ENCODE measurements at places on chromosomes 7 and 10.

- DNase-seq, result no peak
Observed at GRCh38 chr10:8874972-8875371, 820.5 kb downstream of the GATA3 start.

- no peak for DNase-seq
Observed at GRCh38 chr7:150863946-150864345, 11.6 kb downstream of the AOC1 start.

- no peak for DNase-seq
Observed at GRCh38 chr10:45410807-45411606, 37.0 kb downstream of the ALOX5 start.

- peak; percentile 40 for DNase-seq
Observed at GRCh38 chr10:114492351-114493037, 88.2 kb upstream of the AFAP1L2 start.

DNA sequence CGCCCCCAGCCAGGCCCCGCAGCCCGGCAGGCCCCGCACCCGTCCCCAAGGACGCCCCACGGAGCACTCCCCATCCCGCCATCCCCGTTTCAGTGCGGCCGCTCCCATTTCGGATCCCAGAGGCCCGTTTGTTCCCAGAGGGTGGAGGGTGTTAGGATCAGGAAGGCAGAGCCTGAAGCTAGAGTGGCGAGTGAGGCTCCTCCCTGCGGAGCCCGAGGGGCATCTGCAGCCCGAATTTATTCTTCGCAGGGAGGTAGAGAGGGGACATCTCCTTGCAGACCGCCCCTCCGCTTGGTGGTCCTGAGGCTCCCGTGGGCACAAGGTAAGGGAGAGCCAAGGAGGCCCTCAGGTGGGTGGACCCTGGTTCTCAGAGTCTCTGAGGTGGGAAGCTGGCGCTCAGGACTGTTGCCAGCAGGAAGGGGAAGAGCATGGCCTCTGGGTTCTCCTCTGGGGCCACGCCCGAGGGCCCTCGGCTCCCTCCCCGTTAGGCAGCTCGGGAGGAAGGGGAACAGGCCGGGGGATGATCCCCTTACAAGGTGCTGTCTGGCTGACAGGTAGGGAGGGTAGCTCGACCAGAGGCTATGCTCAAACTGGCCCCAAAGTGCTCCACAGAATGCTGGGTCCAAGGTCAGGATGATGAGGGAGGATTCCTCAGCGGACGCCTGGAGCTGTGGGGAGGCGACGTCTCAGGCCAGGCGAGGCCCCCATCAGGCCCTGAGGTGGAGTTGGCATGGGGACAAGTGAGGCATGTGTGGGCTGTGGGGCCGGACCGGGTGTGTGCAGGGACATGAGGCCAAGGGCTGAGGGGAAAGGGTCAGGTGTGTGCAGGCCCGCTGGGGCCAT is 17.4 kb downstream of the POLL start:
- no peak for DNase-seq

- DNase-seq, result no peak
Observed at GRCh38 chr7:93819699-93820098, 70.9 kb downstream of the TFPI2 start.

GRCh38 chr10:71462062-71462935 is 65.6 kb downstream of the CDH23 start:
- no peak for DNase-seq

DNA sequence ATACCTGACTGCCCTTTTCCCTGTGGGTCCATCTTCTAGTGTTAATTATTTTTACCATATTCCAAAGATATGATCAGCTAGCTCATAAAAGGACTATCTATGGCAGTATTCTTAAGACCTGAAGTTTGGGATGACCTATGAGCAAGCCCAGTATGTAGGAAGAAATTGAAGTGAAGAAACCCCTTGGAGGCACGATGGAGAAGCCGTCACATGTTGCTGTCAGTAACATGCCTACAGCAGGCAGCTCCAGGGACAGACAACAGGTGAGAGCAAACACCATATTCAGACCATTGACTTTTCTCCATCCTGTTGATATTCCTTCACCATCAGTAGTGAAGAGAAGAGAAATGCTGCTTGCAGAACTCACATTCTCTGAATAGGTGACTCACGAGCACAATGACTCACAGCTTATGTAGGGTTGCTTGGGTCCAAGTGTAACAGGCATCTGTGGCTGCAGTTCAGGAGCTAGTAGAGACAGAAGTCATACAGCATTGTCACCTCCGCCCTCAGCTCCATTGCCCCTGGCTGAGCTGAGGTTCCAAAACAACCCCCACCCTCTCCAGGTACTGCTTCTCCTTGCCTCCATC is 8.4 kb upstream of the LYZL2 start:
- DNase-seq, result peak; percentile 17

- no peak for DNase-seq
Observed at GRCh38 chr7:2225336-2225735, 7.4 kb downstream of the MAD1L1 start.

DNA sequence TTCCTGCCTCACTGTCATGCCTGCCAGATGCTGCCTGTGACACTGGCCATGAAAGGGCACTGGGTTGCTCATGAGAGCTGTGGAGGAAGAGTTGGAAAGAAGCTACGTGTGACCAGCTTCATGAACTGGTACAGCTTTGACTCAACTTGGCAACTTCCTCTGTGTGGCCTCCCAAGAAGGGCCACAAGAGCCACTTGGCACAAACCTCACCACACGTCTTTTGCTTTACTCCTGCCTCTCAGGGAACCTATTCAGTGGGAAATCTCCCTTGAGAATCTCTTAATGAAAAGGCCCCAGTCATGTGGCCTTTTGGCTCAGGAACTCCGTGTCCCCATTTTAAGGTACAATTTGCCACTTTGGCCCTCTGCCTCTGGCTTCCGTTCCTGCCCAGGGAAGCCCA is 54.5 kb downstream of the FRMD4A start:
- no peak for DNase-seq

- no peak for DNase-seq
Observed at GRCh38 chr10:74418285-74418872, 267.4 kb downstream of the ADK start.

GRCh38 chr10:117983961-117984360 is 62.8 kb downstream of the RAB11FIP2 start:
- DNase-seq, result no peak

DNA sequence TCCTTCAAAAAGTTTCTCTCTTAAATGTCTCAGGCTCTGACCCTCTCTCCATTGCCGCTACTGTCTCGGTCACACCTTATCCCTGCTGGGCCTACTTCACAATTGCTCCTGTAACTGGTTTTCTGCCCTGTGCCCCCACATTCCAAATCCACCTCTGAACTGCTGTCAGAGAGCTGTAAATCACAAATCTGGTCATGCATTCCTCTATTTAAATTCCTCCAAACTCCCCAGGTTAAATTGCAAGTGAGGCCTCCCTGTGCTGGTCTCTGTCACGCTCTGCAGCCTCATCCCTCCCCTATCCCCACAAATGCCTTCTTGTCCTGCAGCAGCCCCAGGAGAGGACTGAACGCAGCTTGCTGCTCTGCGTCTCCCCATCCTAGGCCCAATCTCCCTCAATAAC is 40.4 kb upstream of the CDCA7L start:
- DNase-seq, result no peak

- DNase-seq, result no peak
Observed at GRCh38 chr7:3243680-3244079, 57.4 kb upstream of the SDK1 start.

DNA sequence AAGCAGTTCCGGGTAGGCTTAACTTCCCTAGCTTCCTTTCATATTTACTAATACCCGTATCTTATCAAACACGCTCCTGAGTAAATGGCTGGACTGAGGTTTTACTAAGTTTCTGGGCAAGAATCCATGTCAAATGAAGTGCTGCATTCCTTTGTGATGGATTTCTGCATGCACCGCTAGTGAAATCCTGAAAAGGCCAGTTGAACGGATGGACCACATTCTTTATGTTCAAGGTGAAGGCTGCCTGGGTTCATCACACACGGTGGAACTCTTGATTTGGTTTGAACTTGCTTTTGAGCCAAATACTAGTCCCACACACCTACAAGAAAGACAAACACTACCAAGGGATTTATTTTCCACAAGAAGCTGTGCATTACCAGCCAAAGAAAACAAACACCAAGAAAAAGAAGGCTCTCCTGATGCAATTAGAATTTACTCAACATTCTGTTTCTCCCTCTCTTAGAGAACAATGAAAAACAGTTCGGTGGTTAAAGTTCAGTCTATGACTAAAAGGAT is 255.0 kb upstream of the SEMA3C start:
- DNase-seq, result no peak

DNA sequence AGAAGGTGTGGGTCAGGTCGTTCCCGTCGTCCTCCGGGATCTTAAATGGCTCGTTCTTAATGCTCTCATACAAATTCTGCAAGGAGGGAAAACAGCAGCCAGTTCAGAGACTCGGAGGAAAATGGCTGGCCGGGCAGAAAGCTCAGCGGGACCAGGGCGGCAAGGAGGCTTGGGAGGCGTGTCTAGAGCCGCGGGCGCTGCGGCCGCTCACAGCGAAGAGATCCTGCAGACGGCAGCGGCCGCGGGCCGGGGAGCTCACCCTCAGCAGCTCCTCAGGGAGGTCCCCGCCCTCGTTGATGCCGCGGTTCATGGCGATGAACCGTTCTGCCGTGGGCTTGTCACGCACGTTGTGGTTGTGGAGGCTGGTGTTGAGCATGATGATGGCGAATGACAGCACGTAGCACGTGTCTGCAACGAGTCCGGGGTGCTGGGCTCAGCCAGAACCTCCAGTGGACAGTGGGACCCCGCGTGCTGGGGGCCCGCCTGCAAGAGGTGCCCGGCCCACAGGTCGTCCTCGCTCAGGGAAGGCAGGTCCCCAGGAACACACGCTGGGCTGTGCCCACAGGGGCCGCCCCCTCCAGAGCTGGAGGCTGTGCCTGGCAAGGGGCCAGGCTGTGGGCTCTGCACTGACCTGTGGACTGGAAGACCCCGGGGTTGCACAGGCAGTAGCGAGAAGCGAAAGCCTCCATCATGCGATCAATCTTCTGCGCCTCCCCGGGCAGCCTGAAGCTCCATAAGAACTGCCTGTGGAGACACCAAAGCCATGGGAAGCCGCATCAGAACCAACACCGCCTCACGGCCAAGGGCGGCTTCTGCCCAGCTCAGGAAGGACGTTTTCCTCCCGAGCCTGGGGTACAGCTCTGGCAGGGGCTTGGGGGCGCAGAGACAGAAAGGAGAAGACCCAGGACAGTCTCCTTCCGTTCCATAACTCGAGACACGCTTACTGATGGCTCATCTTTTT is 101.6 kb downstream of the CYTH3 start:
- no peak for DNase-seq

GRCh38 chr7:130272381-130273080 is 5.9 kb downstream of the CPA2 start:
- DNase-seq, result no peak

- DNase-seq, result no peak
Observed at GRCh38 chr7:87475359-87476178, at the start of gene ABCB4. ABCB4 (minus strand) TSS chr7:87475680; CDS start chr7:87475465, 215 bp downstream.

GRCh38 chr10:91684841-91685240 is 52.0 kb upstream of the PPP1R3C start:
- no peak for DNase-seq

DNA sequence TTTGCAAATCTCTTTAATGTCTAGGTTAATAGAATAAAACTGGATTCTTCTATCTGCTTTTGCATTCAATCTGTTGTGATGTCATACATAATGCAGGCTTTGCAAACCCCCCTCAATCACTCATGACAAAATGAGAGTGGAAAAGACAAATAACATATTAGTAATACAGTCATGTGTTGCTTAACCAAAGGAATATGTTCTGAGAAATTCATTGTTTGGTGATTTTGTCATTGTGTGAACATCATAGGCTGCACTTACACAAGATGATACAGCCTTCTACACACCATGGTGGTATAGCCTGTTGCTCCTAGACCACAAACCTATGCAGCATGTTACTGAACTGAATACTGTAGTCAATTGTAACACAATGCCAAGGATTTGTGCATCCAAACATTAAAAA is 87.3 kb upstream of the SEC61G start:
- no peak for DNase-seq

- DNase-seq, result no peak
Observed at GRCh38 chr7:94577357-94577756, 67.7 kb downstream of the CASD1 start.

GRCh38 chr7:107945332-107945731 is 54.3 kb downstream of the DLD start:
- no peak for DNase-seq

- no peak for DNase-seq
Observed at GRCh38 chr10:123558651-123559050, 107.5 kb upstream of the GPR26 start.

All from stimulated activated CD4-positive, alpha-beta T cell treated with anti-CD3 and anti-CD28 coated beads, Interleukin-4, amount 100 ng/mL, for 24 hours (primary cell).